ENCODE measurements at places on chromosomes 6 and 20.

- peak; percentile 39 for DNase-seq
Observed at GRCh38 chr20:62666736-62667529, 24.6 kb downstream of the SLCO4A1 start.

DNA sequence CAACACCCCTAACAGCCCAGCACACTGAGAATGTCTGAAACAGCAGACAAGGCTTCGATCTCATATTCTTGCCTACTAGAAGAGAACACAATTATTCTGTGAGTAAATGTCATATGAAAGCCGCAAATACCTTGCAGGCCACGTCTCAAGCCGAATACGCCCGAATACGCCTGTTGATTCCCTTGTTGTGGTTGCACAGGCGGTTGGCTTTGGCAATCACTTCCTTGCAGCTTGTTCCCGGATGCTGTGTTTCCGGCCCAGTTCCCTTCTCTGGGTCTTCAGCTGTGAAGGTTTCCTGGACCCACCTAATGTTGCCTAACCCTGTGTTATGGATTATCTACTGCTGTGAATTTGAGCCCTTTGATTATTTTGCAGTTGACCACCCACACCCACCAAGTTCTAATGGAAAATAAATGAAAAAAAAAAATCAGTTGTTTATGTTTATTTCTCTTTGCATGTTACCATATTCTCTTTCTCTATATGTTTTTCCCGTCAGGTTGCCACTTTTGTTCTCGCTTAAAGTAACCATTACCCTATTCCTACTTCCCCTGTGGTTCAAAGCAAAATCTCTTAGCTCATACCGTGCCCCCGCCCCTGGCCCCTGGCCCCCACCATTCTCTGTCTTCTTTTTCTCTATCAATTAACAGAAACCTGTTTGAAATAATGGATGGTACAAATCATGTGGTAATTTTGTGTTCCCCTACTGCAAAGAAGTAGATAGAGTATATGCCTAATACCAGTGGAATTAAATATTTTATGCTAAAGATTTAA is 172.4 kb downstream of the ADGB start:
- DNase-seq = no peak

DNA sequence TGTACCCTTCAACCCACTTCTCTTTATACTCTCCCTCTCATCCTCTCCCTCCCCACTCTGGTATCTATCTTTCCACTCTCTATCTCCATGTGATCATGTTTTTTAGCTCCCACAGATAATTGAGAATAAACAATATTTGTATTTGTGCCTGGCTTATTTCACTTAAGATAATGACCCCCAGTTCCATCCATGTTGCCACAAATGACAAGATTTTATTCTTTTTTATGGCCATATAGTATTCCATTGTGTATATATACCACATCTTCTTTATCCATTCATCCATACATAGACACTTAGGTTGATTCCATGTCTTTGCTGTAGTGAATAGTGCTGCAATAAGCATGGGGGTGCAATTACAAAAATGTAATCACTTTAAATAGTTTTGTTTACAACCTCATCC is 62.3 kb downstream of the LY86 start:
- DNase-seq = no peak

- peak; percentile 99 for DNase-seq
Observed at GRCh38 chr6:6788394-6789032, 200.0 kb downstream of the LY86 start.

DNA sequence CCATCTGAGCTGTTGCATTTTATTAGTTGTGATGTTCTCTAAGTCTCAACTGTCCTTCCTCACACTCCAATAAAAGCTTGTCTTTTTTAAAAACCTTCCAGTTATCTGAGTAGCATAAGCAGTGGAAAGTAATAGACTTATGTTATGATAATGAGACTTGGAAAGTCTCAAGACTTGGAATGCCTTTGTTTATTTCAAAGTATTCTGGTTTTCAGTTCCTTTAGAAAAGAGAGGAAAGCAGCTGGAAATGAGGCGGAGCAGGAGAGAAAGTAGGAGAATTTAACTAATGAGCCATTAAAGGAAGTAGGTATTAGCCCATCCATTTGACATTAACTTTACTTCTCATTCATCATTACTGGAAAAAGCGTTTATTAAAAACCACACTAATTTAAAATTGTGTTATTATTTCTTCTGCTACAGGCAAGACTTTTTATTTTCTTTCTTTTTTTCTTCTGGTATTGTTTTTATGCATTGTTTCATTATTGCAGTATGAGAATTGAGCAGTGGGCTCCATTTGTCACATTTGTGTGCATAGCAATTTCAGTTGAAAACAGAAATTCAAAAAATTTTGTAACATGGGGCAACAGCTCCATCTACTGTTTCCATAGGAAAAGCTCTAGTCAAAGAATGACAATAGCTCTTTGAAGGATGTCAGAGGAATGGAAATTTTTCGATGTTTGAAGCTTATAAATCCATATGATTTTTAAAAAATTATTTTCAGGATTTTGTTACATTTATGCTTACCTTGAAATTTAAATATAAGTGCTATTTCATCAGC is 194.8 kb downstream of the COL9A1 start:
- no peak for DNase-seq

- no peak for DNase-seq
Observed at GRCh38 chr6:43764772-43765171, 5.2 kb upstream of the VEGFA start.

DNA sequence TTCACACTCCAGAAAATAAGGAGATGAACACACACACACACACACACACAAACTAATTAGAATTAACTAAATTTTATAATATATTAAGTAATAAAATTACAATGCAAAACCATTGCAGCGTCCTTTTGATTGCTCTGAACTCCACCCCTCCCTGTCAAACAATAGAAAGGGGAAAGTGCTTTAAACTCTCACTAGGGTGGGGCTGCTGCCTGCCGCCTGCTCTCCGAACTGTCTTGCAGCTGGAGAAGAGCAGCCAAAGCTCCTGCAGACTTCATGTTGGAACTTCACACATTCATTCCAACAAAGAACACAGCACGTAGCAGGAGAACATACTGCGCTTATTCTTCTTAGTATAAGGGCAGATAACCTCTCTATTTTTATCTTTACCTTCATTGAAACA is 83.2 kb downstream of the GCLC start:
- no peak for DNase-seq

- DNase-seq = no peak
Observed at GRCh38 chr6:139425780-139426179, 51.3 kb upstream of the CITED2 start.

DNA sequence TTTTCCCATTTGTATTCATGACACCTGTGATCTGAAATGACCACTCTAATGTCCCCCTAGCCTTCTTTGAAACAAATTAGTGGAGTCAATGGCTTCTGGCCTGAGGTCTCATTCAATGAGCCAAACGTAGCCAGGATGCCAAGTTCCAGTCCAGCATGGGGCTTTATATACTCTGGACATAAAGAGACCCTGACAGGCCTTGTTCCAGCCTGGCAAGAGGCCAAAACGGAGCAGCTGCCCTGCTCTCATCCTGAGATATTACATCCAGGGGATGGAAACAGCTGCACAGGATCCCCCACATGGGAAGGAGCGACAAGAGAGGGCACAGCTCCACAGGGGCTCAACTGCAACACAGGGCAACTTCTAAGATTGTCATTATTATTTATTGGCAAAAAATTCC is 437.8 kb downstream of the CDH26 start:
- DNase-seq = peak; percentile 31

GRCh38 chr20:24948939-24949679 is at the start of gene CST7:
Gene CST7, plus strand, starts transcription at chr20:24949269. Its CDS starts 237 bp downstream, at chr20:24949506.
- no peak for DNase-seq

GRCh38 chr20:42553374-42553773 is 636.3 kb downstream of the PTPRT start:
- no peak for DNase-seq
